ENCODE measurements at places on chromosomes 5 and 9.

DNA sequence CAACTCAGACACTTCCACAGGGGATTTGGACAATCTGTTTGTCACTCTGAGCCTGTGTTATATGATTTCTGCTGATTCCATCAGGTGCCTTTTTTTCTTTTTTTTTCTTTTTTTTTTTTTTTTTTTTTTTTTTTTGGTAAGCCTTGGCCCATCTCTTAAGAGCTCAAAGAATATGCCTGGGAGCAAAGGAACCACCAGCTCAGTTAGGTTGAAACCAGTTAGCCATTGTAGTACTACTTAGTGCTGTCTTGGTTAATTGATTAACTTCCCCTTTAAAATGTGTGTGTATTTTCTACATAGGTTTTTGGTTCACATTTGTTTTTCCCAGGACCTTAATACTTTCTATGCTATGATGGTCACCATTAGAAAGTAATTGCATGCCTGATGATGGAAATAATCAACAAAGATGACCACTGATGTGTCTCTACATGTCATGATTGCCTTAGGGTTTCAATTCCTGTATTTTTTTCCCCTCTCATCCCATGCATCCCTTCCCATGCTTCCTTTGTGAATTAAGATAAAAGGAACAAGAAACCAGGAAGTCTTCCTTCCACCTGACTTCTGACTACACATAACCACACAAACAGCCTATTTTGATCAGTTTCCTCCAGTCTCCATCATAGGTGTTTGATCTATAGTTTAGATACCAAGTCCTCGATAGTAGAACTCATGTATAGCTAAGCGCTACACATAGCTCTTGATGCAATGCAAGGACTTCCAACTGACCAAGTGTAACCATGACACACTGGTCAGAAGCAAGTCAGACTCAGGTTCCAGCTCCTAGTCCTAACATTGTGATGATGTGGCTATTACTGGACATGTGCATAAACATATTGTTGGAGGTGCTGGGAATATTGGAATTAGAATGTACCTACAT lies 306.1 kb downstream of the EFNA5 start:
- no peak for DNase-seq

GRCh38 chr5:175443514-175444059 lies 395 bp downstream of the DRD1 start:
- no peak for DNase-seq

DNA sequence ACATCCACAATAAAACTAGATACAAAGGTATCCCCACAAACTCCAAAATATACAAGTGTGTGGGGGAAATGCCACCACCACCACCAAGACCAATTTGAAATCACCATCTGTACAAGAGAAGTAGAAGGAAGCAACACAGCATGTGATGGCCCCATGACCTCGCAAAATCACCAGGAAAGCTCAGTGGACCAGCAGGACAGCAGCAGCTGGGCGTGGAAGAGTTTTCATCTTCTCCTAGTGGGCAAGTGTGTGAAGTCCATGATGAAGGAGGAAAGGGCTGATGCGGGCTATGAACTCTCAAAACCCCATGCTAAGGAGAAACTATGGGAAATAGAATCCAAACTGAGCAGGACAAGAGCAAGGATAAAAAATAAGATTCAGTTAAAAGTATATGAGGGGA lies 58.1 kb downstream of the GOLPH3 start:
- DNase-seq, result no peak

DNA sequence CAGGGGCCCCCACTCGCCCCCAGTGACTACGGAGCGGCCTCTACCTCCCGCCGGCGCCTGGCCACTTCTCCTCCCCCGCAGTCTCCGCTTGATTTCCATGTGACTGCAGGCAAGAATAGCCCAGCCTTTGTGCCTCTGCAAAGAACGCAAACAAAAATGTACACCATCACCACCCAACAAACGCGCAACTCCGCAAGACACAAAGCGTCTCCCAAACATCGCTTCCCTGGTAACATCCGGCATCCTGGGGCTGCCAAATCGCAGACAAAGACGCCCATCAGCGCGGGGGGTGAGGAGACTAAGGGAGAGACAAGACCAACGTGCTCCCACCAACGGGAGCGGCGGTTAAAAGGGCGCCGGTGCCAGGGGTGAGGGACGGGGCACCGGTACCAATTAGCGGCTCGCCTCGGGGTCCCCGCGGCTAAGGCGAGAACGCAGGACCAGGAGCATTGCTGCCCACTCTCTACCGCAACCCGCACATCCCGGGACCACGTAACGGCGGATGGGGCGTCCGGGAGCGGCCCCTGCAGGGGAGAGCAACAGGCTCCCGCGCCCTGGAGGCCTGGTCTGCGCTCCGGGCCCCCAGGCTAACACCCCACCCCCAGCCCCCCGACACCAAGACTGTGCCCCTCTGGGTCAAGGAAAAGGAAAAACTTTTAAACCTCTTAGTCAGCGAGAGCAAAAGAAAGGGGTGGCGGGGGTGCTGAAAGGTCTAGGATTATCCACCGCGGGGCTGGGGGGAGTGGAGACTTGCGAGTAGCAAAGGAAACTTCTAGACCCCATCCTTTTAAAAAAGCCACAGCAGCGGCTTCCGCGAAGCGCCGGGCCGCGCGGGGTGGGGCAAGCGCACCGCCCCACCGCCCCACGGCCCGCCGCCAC lies 885 bp downstream of the MPDZ start:
- DNase-seq, result peak; percentile 87
